ENCODE measurements at places on chromosomes 1 and 21. TPM values are rescaled to one million over a fixed set of nuclear protein-coding genes. Genes with fewer than 3 reads are reported as not detected.
A peak's percentile ranks its signal among the peaks of the same experiment; 100 is the strongest.

DNA sequence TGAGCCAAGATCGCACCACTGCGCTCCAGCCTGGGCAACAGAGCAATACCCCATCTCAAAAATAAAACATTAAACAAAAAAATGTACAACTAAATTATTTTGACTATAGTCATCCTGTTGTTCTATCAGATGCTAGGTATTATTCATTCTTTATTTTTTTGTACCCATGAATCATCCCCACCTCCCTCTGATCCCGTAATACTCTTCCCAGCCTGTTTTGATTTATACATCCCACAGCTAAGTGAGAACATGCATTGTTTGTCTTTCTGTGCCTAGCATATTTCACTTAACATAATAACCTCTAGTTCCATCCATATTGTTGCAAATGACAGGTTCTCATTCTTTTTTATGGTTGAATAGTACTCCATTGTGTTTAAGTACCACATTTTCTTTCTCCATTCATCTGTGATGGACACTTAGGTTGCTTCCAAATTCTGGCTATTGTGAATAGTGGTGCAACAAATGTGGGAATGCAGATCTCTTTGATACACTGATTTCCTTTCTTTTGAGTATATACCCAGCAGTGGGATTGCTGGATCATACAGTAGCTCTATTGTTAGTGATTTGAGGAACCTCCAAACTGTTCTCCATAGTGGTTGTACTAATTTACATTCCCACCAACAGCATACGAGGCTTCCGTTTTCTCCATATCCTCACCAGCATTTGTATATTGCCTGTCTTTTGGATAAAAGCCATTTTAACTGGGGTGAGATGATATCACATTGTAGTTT, 84.4 kb downstream of the MACF1 start:
- no peak for DNase-seq

DNA sequence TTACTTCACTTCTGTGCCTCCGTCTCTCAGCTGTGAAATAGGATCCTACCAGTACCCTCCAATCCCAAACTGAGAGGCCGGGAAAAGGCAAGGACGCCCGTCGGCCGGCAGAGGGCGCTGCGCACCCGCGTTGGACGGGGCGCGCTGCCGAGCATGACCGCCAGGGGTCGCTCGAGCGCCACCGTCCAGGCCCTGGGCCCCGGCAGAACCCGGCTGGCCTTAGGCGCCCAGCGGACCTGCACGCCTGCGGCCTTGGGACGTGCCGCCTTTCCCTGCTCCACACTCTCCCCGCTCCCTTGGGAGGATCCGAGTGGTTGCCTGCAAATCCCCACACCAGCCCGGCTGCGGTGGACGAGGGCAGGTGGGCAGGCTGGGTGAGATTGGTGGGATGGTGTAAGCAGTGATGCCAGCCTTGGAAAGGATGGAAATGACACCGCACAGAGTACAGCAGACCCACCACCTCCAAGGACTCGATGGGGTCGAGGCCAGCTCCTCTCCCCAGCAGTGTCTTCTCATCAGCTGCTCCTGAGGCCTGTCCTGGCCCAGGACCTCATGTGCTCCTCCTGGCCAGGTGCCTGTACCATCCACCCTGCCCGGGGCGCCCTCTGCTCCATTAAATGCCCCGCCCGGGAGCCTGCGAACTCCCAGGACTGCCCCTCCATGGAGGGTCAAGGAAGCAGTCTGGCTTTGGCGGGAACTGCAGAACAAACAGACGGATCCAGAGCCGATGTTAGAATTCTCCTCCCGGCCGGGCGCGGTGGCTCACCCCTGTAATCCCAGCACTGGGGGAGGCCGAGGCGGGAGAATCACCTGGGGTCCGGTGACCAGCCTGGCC, 47.4 kb upstream of the LBR start:
- DNase-seq, result peak; percentile 76

MYOC gene
- polyA plus RNA-seq, result not detected

RGS1 gene
- 2.5 TPM for polyA plus RNA-seq

- DNase-seq, result no peak
Observed at GRCh38 chr1:76668046-76668445, 199.2 kb upstream of the ST6GALNAC5 start.

- DNase-seq, result no peak
Observed at GRCh38 chr1:5831600-5832335, 160.5 kb downstream of the NPHP4 start.

CHI3L1 gene
- polyA plus RNA-seq, result 47.9 TPM

- DNase-seq, result no peak
Observed at GRCh38 chr1:212525479-212526110, 83.0 kb upstream of the ATF3 start.

DNA sequence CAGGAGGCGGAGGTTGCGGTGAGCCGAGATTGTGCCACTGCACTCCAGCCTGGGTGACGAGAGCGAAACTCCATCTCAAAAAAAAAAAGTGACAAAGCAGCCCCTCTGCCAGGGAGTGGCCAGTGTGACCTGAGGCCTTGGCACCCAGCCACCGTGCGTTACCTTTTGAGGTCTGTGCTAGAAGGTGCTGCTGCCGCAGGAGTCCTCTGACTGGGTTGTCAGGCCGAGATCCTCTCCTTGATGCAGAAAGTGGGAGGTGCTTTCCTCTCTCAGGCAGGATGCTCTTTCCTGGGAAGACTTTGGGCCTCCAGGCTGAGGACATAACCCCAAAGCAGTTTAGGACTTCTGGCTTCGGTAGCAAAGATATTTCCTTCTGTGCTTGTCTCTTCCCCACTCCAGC, 280.5 kb upstream of the VAMP3 start:
- DNase-seq, result no peak

DNA sequence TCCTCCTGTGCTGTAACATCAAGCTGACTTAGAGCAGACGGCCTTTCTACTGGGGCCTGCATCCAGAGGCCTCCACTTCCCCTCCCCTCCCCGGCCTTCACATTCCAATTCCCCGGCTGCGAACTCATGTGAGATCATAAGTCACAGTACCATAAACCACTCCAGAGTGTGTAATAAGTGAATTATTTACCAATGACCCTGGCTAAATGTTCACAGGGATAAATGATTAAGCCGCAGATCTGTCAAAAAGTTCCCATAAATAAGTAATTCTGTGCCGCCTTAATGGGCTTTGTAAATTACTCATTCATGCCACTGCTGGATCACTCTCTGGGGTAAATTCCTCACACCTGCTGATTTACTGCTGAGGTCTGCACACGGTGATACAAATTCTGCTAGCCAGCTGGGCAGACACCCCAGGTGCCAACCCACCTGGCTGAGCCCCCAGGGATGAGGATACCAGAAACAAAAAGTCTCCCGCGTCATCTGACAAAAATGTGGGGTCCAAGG, 27.4 kb upstream of the KIRREL1 start:
- no peak for DNase-seq

CADM3 gene
- polyA plus RNA-seq, result 86.2 TPM

DNA sequence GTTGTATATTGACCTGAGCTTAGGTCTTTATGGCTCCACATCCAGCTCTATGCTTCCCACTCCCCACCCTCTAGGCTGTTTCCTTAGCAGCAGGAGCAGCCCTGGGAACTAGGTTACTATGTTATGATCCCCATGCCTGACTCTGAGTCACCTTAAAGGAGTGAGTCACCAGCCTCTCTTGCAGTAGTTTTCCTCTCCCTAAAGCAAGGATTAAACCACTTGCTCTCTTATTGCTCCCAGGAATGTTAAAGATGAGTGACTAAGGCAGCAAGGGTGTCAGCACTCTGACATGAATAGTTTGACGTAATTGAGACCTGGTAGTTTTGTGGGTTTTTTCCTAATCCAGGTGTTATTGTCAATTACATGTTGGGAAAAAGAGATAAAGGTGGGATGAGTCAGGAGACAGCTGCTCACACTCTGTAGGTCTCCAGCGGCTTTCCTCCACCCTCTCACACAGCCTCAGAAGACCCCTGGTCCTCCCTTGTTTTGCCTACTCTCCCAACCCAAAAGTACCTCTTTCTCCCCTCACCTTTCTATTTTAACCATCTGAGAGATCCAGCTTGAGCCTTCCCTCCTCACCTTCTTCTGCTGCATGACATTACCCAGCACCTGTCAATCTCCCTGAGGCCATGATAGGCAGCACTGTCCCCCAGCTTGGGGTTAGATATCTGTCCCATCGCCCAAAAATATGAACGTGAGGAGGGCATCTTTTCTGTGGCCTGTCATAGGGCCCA, 369.1 kb upstream of the VAMP3 start:
- DNase-seq, result no peak

GRCh38 chr1:227996187-227996950, 10.4 kb upstream of the WNT3A start:
- DNase-seq, result no peak

GRCh38 chr1:164071288-164071687, 487.7 kb upstream of the PBX1 start:
- no peak for DNase-seq

SLC6A9 gene
- 26.0 TPM for polyA plus RNA-seq

BRINP3 gene
- polyA plus RNA-seq, result 3.8 TPM

DNA sequence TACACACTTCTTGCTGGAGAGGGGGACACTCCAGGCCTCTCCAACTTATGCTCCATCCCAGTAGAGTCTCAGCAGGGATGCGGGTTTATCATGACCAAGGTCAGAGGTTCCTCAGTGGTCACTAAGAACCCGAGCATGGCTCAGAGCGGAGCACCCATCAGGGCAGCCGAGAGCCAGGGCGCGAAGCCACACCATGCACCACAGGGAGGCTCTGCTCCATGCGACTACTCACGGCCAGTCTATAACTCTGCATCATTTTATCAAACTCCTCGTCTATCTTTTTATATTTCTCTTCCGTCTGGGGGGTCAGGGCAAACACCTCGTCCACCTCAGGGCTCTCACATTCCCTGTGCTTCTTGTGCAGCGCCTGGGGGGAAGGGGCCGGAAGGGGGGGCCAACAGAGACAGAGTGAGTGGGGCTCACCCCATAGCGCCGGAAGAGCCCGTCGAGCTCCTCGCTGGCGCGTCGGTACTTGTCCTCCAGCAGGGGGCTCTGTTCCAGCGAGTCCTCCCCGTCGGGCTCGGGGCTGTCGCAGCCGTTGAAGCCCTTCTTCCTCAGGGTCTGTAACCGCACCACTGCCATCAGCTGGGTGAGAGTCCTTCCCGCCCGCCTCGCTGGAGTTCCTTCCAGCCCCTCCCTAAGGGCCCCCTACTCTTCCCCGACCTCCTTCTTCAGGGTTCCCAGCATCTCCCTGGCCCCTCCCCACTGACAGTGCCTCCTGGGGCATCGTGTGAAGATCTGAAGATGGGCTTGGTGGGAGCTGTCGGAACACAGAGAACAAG, 20.0 kb downstream of the MEF2D start:
- peak; percentile 71 for DNase-seq

Data from brain (organoid and tissue), 16 donors.